AML-193 (cell line): ENCODE measurements at places on chromosomes 4 and X.

DNA sequence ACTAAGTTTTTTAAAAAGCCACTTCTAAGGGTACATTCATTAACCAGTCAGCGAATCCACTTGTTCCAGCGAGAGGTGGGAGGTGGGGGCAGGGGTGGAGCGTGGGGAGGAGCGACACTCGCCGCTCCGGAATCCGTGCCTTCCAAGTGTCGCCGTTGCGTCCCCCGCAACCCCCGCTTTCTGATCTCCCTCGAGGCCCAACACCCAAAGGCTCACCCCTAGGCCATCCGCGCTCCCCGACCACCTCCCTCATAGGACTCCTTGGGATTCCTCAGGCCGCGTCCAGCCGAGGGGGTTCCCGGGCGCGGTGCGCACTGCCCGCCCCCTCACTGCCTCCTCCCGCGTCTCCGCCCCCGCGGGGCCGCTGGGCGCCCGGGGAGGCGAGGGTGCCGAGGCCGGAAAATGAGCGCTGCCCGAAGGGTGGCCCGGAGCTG lies 108.1 kb upstream of the STOX2 start:
- no peak for DNase-seq

GRCh38 chrX:45715748-45716147 lies 515.1 kb upstream of the DIPK2B start:
- no peak for DNase-seq

DNA sequence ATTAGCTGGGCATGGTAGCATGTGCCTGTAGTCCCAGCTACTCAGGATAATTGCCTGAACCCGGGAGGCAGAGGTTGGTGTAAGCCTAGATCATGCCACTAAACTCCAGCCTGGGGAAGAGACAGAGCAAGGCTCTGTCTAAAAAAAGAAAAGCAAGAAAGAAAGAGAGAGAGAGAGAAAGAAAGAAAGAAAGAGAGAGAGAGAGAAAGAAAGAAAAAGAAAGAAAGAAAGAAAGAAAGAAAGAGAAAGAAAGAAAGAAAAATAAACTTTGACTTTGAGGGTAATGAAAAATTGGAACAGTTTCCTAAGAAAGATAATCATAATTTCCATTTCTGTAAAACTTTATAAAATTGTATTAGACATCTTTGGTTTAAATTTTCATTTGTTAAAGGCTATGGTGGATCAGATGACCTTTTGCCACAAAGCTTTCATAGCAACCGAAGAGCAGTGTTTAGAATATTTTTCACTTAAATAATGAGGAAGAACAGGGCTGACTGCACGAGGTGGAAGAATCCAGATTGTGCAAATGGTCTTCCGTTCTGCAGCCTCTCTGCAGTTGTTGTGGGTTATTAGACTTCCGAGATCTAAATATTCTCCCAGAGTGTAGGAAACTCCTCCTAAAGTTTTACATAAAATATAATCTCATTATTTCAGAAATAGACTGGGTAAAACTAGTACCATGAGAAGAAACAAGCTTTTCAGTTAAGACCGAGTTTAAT lies 55.9 kb downstream of the RBM47 start:
- peak; percentile 93 for DNase-seq

DNA sequence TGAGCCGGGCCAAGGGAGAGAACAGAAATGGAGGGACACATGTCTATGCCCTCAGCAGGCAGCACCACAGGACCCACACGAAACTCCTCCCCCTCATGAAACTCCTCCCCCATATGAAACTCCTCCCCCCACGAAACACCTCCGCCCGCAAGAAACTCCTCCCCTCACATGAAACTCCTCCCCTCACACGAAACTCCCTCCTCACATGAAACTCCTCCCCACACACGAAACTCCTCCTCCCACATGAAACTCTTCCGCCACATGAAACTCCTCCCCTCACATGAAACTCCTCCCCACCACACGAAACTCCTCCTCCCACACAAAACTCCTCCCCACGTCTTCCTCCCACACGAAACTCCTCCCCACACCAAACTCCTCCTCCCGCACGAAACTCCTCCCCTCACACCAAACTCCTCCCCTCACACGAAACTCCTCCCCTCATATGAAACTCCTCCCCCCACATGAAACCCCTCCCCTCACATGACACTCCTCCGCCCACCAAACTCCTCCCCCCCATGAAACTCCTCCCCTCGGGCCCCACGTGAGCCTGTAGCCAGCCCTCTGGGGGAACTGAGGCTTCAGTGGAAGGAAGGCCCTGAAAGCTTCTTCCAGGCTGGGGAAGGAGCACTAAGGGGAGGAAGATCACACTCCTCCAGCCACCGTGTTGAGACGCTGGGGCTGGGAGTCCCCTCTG lies 15.2 kb downstream of the ADRA2C start:
- DNase-seq: no peak
